ENCODE measurements at places on chromosomes 7 and 10.

- DNase-seq, result no peak
Observed at GRCh38 chr10:32376771-32377170, 29.8 kb upstream of the EPC1 start.

GRCh38 chr7:76281706-76282343 is 20.6 kb upstream of the HSPB1 start:
- DNase-seq, result no peak

GRCh38 chr7:114650491-114650890 is 235.9 kb downstream of the FOXP2 start:
- no peak for DNase-seq

DNA sequence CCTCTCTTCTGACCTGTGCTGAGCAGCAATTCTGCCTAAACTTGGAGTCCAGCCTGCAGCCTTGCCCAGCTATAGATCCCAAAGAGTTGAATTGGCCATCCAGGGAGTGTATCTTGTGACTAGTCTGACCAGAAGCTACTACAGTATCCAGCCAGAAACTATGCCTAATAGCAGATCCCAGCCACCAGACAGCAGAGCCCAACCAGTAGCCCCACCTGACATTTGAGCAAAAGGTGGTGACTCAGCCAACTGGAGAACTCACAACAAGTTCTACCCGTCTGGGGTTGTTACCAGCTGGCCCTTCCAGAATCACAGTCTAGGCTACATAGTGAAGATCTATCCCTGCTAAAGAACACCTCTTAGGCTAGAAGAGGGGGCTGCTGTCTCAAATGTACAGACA is 315.0 kb downstream of the CRPPA start:
- DNase-seq, result no peak

DNA sequence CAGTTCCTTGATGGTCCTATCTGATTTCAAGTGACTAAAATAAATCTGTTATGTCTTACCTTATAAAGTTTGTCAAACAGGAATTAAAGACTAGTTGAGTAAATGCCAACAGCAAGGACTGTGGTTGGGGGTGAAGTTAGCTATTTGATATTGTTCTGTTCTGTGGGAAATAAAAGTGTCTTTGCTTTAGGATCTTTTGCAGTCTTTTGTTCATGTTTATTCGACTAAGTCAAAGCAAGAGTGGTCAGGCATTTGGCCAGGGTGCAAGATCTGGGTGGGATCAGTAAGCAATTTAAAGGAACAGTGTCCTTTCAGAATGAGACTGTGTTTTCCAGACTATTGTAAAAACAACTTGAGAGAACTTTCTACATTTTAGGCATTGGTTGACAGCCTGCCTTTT is at the start of gene COL28A1:
Gene COL28A1 (minus strand): TSS at position 183 of the 400 bp plus-strand sequence. CDS start 2,998 bp downstream, outside the sequence.
- no peak for DNase-seq

GRCh38 chr7:138752518-138753149 is 45.2 kb upstream of the TMEM213 start:
- no peak for DNase-seq

DNA sequence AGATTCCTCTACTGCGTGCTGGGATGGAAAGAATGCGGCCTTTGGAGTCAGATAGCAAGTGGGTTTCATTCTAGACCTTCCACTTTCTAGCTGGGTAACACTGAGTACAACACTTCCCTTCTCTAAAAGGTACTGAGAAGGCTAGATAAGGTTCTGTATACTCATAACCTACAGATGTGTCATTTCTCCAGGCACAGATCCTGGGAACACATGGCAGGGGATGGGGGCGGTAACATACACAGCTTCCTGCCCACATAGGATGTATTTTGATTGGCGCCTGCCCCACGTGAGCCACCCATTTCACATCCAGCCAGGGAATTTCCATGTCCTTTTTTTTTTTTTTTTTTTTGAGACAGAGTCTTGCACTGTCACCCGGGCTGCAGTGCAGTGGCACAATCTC is 31.8 kb downstream of the KLRG2 start:
- DNase-seq, result no peak

- DNase-seq, result no peak
Observed at GRCh38 chr7:69205581-69205980, 392.7 kb upstream of the AUTS2 start.

DNA sequence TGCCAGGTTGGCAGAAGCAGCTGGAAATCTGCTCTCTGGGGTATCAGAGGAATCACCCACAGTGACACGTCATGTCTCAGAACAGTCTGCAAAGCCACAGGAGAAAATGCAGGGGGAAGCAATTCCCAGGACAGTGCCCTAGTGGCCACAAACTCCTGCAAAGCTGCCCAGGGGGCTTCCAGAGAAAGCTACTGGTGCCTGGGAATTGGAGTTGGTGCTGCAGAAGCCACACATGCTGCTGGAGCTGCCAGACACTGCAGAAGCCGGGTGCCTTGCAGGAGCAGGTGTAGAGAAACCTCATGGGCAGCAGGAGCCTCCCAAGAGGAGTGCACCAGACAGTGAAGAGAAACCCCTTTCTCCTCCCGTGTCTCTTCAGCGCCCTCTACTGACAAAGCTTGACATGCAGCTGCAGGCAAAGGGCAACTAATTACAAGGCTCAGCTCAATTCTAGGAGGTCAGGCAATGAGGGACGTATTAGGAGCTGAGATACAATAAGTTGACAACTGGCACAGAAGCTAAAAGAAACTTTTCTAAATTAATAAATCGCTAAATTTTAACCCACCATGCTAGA is 30.2 kb upstream of the NUB1 start:
- no peak for DNase-seq

GRCh38 chr10:8417631-8418030 is 363.1 kb downstream of the GATA3 start:
- no peak for DNase-seq

GRCh38 chr10:30550967-30551815 is 78.4 kb downstream of the LYZL2 start:
- DNase-seq, result no peak

DNA sequence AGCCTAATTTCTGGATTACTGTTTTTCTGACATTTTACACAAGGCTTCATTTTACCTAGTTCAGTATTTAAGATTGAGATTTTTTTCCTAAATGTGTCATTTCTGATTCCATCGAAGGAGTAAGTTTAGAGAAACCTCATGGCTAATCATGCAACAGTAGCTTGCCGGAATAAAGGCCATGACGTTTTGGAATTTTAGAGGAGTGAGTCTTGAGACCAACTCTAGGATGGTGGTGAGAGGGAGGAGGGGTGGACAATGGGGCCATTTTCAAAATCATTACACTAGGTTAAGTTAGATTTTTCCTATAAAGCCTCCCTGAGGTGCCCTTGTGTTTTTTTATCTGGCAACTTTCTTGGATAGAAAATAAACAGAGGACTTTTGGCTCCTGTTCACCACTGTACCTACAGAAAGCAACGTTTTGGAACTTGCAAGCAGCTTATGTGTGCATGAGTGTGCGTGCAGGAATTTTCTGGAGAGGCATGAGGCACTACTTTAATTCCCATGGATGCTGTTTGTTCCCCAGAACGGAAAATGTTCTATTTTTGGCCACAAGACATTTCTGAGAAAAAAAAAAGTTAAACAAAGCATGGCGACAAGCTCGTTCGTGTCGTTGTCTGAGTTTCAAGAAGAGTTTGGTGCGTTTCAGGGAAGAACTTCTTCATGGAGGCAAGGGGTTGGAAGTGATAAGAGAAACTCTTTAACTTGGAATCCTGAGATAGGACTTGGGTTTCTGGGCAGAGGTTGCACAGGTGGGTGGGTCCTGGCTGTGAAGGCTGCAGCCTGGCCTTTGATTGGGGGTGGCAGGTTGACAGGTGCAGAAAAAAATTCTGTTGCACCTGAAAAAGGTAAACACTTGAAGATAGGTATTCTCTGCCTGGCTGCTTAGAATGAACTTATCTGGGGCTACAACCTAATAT is 178.1 kb downstream of the PTEN start:
- no peak for DNase-seq

GRCh38 chr7:27922907-27923641 is 183.1 kb downstream of the TAX1BP1 start:
- DNase-seq, result no peak

- DNase-seq, result no peak
Observed at GRCh38 chr10:102491136-102491535, 11.4 kb downstream of the ACTR1A start.

GRCh38 chr7:43112941-43113621 is 634 bp downstream of the HECW1 start:
- peak; percentile 80 for DNase-seq

GRCh38 chr10:20207653-20208052 is 391.4 kb downstream of the PLXDC2 start:
- DNase-seq, result no peak

GRCh38 chr10:70575486-70575873 is 27.1 kb downstream of the PRF1 start:
- DNase-seq, result no peak

DNA sequence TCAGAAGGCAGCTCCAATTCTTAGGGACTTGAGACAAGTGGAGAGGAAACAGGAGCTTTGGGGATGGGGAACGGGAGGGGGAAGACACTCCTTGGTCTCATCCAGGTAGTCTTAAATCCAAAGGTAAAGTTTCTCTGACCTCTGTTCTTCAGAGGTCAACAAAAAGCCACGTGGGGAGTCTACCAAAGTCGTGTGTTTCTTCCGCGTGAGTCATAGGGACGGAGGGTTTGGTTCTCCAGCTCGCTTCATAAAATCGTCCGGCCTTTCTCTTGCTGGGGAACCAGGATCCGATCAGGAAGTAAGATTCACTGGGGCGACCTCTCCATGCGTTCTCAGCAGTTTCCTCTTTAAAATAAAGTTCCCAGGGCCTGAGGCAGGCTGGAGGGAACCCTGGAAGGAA is 275.7 kb downstream of the TCERG1L start:
- DNase-seq, result no peak

- DNase-seq, result no peak
Observed at GRCh38 chr10:111106081-111106480, 29.3 kb downstream of the ADRA2A start.

GRCh38 chr10:64365663-64366062 is 844.5 kb downstream of the REEP3 start:
- no peak for DNase-seq

DNA sequence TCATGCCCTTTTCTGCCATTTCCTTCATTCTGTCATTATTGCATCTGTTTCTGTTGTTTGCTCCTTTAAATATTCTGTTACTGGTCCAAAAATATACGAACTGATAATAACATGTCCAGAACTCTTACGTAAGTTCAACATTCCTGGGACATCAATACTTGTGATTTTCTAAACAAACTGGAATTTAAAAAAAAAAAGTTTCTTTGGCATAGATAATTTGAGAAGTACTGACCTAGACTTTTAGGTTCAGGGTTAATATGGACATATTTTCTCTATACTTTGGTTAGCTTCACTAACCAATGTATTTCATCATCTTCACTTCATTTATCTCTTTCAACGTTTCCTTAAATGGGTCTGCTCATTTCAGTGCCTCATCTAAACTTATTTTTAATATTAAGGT is 147.3 kb downstream of the JMJD1C start:
- DNase-seq, result no peak

DNA sequence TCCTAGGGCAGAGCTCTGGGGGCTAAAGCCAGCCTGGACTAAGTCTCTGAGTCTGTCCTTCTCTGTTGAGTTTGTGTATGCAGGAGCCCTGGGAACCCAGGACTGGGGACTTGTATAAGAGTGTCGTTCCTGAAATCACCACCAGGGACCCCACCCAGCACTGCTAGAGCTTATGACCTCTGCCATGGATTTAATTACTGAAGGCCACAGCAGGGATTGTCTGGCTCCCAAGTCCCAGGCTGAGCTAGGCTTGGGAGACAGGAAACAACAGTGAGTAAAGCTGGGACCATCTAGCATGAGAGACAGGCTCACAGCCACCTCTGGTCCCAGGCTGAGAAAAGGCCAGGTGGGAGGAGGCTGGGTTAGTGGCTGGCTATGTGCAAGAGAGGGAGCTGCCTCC is 1.4 kb upstream of the TSPAN15 start:
- no peak for DNase-seq

- DNase-seq, result no peak
Observed at GRCh38 chr10:92914478-92915325, 66.4 kb downstream of the EXOC6 start.

GRCh38 chr10:131686781-131687420 is 213.9 kb upstream of the PPP2R2D start:
- no peak for DNase-seq

DNA sequence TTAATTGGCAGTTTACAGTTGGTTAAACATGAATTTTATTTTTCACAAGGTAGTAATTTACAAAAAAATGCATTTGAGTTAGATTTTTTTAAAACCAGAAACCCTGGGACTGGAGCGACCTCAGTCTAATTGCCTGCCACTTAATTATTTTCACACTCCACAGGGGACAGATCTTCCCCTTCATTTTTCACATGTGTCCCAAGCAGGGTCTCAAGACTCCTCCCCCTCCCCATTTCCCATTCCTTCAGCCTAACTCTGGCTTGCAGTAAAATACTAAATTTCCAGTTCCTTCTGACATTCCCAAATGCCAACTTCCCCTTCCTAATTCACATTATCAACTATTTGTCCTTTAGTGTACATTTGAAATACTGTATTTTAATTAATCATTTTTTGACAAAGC is 948 bp downstream of the ZNF138 start:
- no peak for DNase-seq

DNA sequence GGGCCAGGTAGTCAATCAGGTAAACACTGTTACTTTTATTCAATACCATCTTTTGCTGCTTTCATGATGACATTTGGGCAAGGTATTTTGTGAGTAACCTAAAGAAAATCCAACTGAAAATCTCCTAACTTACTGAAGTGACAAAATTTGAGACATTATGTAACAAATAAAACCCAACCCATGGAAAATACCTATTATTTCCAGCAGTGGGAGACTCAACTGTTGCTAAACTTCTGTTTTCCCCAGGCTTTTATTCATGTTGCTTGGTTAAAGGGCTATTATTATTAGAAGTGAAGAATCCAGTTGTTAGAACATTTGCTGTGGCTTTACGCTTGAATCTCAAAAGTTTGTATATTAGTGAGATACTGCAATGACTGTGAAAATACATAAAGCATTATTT is 215.9 kb downstream of the MDFIC start:
- DNase-seq, result no peak

GRCh38 chr10:121260377-121260776 is 337.9 kb downstream of the FGFR2 start:
- DNase-seq, result no peak

GRCh38 chr7:43750016-43750887 is 8.2 kb upstream of the BLVRA start:
- no peak for DNase-seq

DNA sequence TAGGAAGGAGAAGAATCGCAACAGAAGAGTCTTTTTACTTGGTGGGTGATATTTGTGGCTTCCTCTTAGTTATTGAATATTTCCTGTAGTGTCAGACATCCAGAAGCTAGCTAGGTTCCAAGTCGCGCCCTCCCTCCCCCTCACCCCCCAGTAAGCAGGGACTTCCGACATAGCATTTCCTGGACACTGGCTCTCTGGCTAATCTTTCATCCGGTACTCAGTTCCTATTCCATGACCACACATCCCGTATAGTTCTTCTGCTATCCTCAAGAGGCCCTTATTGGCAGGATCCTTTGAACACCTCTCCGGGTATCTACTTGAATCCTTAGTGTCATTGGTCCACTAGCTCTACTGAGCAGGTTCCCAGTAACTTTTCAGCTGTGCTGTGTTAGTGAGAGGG is 167.8 kb downstream of the HDAC9 start:
- DNase-seq, result no peak

GRCh38 chr10:97175586-97175985 is 10.2 kb downstream of the SLIT1 start:
- no peak for DNase-seq

- no peak for DNase-seq
Observed at GRCh38 chr7:28729281-28729680, 228.8 kb downstream of the TRIL start.
